ENCODE measurements at places on chromosomes 4 and X.

DNA sequence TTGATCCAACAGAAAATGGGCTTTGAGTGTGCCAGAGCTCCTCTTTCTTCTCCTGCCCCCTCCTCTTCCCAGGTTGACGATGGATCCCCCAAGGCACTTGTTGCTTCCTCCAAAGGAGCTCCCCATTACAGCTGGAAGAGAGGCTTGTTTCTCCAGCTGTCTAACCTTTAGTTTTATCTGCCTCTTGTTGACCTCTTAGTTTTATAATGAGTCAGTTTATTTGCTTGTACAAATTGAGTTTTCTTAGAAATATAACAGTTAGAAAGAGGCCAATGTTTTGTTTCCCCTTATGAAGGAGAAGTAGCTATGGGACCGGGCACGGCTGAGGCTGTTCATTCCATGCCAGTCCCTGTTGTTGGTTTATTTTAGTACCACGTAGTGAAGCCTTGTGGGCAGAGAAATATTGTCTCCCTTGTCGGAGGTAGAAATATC lies 158.2 kb downstream of the SPRY1 start:
- no peak for DNase-seq

DNA sequence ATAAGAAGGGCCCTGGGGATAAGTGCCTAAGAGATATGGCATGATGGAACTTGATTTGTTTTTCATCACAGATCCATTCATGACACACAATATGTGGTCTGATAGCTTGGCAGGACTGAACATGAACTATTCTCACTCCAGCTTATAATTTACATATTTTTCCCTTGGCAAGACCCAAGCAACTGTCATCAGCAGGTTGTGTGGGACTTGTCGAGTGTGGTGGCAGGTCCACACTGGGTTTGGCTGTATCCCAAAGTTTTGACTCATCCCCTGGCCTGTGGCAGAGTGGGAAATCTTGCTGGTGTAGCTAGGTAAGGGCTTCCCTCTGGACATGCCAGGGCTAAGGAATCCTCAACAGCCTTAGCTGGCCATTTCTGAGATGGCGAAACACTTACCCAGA lies 81.0 kb upstream of the STIM2 start:
- DNase-seq: no peak

DNA sequence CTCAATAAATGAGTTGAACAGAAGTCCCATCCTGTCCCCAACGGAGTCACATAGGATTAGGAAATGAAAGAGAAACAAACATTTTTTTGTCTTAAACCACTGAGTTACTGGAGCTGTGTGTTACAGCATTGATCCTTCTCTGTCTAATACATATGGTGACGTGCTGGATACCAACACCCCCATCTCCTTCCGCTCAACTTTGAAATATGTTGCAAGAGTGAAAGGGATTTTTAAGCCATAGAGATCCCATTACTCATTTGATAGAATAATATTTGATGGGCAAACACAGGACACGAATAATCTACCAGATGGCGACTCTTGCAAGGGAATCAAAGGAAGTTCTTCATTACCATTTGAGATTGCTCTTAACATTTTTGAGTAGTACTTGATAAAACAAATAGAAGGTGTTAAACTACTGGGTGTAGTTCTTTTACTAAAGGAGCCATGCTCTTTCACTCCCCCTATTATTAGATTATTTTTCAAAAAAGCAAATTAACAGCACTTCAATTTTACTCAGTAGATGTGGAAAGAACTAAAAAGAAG lies 140.5 kb downstream of the PACRGL start:
- DNase-seq: no peak

- DNase-seq: no peak
Observed at GRCh38 chrX:13697455-13697854, 8.5 kb downstream of the RAB9A start.

DNA sequence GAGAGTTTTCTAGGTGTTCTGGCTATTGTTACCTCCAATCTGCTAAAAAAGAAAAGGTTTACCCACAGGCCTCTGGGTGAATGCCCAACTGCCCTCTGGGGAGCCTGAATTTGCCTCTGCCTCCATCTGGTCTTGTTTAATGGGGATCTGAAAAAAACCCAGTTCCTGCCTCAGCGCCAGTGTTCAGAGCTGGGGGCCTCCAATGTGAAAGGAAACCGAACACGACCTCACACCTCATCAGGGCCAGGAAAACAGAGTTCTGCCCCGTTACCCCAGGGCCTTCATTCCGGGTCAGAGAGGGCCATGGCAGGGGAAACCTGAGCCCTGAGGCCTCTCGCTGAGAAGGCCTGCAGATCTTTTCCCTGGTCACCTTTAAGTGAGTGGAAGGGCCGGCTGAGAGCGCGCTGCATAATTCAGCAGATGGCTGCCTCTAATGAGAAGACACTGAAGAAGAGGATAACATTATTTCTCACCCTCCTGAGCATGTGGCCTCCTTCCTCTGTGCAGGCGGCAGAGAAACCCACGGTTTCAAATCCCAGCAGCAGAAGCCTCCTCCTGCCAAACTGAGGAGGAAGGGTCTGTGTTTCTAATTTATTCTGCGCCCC lies 6.8 kb downstream of the SEPTIN6 start:
- no peak for DNase-seq

DNA sequence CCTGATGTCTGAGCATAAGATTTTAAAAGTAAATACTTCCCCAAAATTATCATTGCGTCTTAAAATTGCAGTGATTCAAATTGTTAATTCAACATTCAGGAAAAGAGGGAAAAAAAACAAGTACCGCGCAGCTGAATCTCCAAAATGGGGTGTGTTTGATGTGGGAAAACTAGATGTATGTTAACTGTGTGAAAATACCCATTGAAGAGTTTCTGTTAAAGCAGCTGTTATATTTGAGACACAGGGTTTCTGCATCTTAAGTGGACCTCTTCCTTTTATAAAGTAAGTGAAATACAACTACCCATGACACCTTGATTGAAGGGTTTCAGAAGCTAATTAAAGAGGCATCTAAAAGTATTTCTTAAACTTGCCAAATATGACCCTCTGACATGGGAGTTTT lies 1186.1 kb downstream of the NLGN4X start:
- no peak for DNase-seq

DNA sequence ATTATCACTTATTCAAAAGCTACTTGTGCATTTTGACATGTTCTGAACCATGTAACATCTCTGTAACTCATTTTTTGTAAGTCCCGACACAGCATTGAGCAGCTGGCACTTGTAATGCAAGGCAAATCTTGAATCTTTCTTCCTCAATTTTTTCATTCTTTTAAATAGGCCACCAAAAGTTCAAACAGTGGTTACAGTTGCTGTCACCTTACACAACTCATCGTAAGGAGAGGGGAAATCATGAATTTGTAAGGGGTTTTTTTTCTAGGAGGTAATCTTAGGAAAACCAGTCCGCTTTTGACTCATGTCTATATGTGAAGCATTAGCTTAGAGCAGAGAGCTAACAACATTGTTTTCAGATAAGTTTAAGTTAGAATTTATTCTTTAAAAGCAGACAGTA lies 124.5 kb downstream of the PDLIM5 start:
- no peak for DNase-seq

GRCh38 chrX:75229774-75230173 lies 44.1 kb upstream of the UPRT start:
- DNase-seq: no peak

- no peak for DNase-seq
Observed at GRCh38 chr4:138911909-138912703, 103.5 kb upstream of the NOCT start.
